Stimulated activated CD8-positive, alpha-beta memory T cell treated with anti-CD3 and anti-CD28 coated beads, Interleukin-4, amount 100 ng/mL, for 1 hour (primary cell): ENCODE measurements at places on chromosomes 1 and 21.
A peak's percentile ranks its signal among the peaks of the same experiment; 100 is the strongest.

DNA sequence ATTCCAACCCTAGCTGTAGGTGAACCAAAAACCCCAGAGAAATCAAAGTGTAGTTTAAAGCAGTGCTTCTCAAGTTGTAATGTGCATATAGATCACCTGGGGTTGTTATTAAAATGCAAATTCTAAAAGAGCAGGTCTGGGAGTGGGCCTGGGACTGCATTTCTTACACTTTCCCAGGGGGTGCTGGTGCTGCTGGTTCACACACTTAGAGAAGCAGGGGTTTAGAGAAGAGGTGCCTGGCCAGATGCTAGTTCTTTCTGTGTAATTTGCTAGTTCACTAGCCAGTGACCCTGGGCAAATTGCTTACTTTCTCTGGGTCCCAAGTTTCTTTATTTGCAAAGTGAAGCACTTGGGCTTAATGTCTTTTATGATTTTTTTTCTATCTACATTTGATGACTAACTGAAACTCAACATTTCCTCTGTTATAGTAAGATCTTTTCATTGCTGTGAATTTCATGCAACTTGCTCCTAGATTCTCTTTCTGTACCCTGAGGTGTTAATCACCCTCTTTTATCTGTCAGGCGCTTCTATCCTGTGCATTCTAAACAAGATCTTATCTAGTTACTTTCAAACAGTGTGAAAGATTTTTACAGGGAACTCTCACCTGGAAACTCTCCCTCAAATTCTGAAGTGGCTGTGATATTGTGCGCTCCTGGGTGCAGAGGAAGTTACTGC lies 141.9 kb upstream of the UBE2U start:
- DNase-seq: no peak

GRCh38 chr1:188670837-188671236 lies 1806.8 kb downstream of the BRINP3 start:
- DNase-seq: no peak

DNA sequence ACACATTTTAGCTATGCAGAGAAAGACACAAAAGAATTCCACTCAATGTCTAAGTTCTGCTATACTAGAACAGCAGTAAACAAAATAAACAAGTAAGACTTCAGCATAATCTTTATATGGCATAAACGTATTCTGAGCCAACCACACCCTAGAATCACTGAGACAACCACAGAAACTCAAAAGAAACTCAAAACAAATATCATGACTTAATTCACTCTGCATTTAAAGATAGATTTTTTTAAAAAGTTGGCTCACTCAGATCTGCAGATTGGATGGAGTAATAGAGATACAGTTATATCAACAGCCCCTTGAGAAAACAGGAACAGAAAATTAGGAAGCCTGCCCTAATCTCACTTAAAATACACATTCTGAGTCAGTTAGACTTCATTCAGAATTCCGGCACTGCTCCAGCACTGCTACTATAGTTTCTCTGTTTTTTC lies 95.0 kb downstream of the COL24A1 start:
- no peak for DNase-seq

- DNase-seq: no peak
Measured at GRCh38 chr1:147243841-147244240, 1.4 kb downstream of the CHD1L start.

DNA sequence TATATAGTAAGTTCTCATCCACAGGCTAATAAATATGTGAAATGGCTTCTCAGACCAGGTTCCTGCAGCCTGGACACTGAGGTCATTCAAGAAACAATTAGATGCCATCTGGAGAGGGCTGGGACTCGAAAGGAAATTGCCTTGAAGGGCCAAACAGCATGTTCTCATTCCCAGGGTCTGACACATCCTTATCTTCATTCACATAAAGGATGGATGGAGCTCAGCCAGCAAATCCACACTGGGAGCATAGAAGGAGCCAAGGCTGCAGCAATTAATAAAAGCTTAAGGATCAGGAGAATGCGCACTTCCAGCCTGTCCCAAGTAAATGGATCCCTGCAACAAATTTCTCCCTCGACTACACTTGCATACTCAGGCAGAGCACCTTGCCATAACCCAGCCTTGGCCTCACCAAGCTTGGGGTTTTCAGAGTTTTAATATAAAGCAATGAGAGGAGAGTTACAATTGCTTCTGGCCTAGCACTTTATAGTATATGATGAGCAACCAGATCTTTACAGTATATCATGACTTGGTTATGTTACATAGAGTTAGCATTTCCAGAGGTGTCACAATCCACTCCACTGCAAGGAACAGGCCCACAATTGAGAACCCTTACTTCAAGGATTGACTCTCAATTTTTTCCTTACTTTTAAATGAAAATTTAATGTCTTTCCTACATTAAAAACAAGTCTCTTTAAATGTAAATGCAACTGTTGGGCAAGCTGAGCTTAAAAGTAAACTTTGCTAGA lies 55.9 kb downstream of the BCAR3 start:
- DNase-seq: no peak

GRCh38 chr1:106780066-106780465 lies 276.4 kb upstream of the PRMT6 start:
- DNase-seq: no peak

GRCh38 chr1:71831646-71832045 lies 450.7 kb downstream of the NEGR1 start:
- no peak for DNase-seq

GRCh38 chr21:16308269-16308668 lies 578.5 kb downstream of the USP25 start:
- DNase-seq: no peak

DNA sequence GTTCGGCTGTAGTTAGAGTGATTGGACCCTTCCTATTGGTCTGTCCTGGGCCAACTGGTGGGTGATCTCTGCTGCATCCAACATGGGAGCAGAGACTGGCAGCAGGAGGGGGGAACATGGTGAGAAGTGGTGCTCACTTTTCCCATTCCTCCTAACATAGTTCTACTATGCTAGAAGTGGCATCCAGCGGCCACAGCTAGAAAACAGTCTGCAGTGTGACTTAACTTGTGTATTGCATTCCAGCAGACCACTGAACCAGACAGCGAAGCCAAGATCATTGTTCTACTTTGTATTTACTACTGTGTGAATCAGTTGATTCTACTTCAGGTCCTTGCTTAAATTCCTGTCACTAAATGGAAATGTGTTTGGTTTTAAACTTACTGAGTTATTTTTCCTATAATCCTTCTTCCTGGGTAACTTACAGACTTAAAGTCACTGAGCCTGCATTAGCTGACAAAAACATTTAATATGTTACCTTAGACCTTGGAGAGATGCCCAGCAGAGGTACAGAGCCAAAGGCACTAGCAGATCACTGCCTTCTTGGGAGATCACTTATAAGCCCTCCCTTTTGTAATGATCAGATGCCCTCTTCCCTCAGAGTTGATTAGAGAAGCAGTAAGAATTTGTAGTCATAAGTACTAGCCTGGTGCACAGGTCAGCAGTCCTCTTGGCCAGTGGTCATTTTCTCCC lies 8.2 kb downstream of the FABP3 start:
- no peak for DNase-seq

- DNase-seq: no peak
Measured at GRCh38 chr1:186076006-186076405, 299.0 kb downstream of the TPR start.

GRCh38 chr1:17742583-17742982 lies 12.6 kb upstream of the ACTL8 start:
- DNase-seq: no peak

DNA sequence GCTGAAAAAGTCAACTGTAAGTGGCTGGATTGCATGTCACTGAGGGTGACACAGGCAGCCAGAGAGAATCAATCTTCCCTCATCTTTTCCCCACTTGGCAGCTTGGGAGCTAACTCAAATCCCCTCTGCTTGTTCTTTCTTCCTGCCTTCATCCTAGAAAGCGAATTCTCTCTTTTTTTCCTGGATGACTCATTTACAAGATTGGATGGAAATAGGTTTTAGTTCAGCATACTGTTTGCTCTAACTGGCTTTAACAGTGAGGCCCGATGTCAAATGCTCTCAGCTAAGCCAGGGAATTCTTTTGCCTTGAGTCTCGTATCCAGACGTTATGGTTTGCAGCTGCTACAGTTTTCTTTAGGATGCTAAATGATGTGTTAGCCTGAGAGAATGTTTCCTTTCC lies 72.7 kb downstream of the HUNK start:
- DNase-seq: no peak

DNA sequence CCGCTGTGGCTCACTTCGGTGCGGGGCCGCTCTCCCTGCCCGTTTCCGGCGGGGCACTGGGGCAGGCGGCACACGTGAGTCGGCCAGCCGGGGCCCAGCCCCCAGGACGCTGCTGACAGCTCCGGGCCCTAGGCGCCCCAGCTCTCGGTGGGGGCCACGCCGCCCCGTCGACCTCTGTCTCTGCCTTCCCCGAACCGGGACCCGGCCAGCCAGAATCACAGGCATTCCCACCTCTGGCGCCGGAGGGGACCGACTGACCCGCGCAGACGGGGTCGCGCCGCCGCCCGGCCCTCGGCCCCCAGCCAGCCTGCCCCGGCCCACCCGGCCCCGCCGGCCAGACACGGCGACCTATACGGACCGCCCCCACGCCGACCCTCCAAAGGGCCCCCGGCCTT lies 755 bp downstream of the SCMH1 start:
- DNase-seq: peak; percentile 0

DNA sequence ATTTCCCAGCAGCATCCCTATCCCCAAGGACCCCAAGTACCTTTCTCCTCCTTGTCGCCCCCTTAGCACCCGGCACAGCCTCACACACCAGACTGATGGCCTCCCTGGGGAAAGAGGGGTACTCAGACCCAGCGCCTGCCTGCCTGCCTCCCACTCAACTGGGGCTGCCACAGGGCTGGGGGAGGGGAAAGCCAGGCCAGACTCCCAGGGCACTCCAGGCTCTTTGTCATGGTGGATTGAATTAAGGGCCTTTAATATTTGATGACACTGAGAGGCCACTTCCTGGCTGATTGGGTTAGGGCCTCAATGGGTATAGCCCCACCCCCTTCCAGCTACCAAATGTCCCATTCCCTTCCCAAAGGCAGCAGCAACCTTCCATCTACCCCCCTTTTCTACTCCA lies 1.8 kb downstream of the SHC1 start:
- no peak for DNase-seq

GRCh38 chr1:17671314-17671705 lies 83.8 kb upstream of the ACTL8 start:
- DNase-seq: no peak

DNA sequence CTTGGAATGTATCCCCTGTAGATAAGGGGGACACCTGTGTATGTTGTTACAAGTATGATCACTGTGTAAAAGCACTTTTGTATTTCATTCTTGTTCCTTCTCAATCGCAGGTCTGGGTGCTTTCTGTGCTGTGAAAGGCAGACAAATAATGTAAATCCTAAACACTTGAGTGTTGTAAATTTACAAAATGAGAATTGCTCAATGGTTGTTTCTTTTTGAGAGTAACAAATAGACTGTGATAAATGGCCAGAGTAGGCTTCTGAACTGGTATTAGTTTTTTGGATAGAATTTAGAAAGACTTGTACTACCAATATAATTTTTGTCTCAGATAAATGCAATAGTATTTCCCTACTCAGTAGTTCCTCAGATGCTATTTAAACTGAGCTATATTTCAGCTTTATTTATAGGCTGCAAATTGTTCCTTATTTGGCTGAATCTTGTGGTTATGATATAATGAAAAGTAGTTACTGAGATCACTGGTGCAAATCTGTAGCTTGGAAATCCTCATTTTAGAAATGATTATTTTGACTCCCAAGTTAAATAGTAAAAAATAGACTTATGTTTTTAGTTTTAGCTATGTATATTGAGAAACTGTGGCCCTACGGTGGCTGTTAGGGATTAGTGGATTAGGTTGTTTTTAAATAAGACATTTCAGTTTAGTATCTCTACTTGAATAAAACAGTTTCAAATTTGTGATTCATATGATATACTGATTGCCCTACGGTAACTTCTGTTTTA lies 9.2 kb downstream of the BACH1 start:
- DNase-seq: no peak

GRCh38 chr1:20124456-20125057 lies 5.2 kb upstream of the PLA2G2D start:
- no peak for DNase-seq

- no peak for DNase-seq
Measured at GRCh38 chr1:14500041-14500440, 98.4 kb upstream of the KAZN start.

DNA sequence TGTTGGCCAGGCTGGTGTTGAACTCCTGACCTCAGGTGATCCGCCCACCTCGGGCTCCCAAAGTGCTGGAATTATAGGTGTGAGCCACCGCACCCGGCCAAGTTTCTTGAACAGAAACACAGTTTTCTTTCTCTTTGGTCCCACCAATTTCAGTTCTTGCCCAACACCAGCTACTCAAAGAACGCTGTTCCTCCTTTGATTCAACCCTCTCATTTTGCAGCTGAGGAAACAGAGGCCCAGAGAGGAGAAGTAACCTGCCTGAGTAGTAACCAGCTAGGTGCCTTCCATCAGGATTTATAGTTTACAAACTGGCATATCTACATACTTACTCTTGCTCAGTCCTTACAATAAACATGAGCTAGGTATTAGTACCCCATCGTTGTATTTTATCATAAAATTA lies 119.9 kb downstream of the SYF2 start:
- no peak for DNase-seq

DNA sequence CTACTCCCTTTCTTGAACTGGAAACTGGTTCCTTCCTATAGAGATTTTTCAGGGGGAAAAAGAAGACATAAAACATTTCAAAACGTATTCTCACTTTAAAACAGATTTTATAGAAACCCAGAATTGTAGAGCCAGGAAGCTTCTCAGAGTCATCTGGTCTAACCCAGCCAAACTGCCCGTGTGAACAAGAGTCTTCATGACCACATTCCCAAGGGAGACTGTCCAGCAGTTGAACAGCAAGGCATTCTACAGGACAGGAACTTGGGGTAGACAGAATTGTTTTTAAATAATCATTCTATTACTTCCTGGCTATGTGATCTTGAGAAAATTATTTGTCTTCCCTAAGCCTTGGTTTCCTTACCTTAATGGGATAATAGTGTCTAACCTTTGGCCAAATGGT lies 163.5 kb upstream of the IVNS1ABP start:
- no peak for DNase-seq

DNA sequence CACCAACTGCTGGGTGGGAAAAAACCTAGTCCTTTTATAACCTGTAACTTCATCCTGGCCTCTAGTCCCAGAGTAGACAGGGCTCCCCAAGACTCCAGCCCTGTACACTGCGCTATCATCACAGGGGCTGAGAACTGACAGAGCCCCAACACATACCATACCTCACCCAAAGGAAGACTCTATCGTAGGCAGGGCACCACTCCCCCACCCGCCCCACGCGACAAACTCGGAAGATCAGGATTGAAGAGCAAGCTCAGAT lies 15.8 kb downstream of the INPP5B start:
- no peak for DNase-seq

GRCh38 chr1:182149411-182149965 lies 88.0 kb upstream of the ZNF648 start:
- no peak for DNase-seq

GRCh38 chr1:32474954-32475353 lies 10.1 kb downstream of the ZBTB8B start:
- DNase-seq: no peak

- DNase-seq: no peak
Measured at GRCh38 chr21:34593954-34594531, 20.9 kb downstream of the RCAN1 start.

GRCh38 chr1:12178511-12178910 lies 11.7 kb downstream of the TNFRSF1B start:
- no peak for DNase-seq
